ENCODE measurements at places on chromosomes 1 and 21.
A peak's percentile ranks its signal among the peaks of the same experiment; 100 is the strongest.

DNA sequence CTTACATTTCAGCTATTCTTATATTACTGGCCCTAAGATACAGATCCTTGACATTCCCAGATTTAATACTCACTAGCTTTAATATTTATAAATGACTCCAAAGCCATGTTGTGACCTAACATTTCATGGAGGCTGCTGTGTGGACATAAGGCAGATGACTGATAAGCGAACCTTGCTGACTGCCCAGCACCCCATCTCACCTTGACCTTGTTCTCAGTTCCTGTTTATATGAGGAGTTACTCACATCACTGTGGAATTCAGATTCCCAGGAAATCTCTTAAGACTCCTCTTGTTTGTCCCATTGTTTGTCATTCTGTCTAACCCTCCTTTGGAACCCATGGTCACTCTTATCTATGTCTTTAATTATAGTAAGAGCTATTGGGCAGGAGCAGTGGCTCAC, 21.9 kb downstream of the RAB3B start:
- peaks cover under 1% of the 10 kb centered on the region for H3K4me1 ChIP-seq
- H3K27ac ChIP-seq: no peak overlapping the region
- H3K27me3 ChIP-seq: no peaks in the 10 kb centered on the region
- no peak for DNase-seq
- no peak overlapping the region for H3K4me3 ChIP-seq

DNA sequence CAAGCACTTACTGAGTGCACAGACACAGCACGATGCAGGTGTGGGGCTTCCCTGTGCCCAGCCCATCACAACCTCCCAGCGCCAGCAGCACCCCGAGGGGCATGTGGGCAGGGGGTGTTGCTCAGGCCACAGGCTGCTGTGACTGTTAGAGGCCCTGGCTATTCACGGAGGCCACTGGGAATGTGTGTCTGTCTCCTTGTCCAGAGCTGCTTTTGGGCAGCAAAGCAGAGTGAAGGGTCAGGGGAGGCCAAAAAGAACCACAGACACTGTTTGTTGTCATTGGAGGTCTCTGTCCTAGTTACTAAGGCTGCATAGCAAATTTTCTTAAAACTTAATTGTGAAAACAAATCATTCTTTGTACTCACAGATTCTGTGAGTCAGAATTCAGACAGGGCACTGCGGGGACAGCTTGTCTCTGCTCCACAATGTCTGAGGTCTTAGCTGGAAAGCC, 49.6 kb downstream of the TNFRSF8 start:
- H3K27me3 ChIP-seq: no peaks in the 10 kb centered on the region
- no peaks in the 10 kb centered on the region for H3K4me1 ChIP-seq
- H3K36me3 ChIP-seq: peaks cover 12% of the 10 kb centered on the region
- H3K4me3 ChIP-seq: no peak overlapping the region
- no peak for DNase-seq

DNA sequence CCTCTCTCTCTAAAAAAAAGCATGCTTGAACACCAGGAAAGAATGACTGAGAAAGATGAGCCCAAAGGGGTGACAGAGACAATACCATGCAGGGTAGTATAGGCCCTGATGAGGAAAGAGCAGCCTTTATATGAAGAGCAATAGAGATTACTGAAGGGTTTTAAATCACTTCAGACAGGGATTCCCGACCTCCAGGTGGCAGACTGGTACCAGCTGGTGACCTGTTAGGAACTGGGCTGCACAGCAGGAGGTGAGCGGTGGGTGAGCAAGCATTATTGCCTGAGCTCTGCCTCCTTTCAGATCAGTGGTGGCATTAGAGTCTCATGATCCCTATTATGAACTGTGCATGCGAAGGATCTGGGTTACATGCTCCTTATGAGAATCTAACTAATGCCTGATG, 30.8 kb upstream of the GTF2B start:
- DNase-seq: no peak
- H3K4me1 ChIP-seq: no peaks in the 10 kb centered on the region
- H3K4me3 ChIP-seq: no peak overlapping the region
- H3K36me3 ChIP-seq: no peaks in the 10 kb centered on the region

DNA sequence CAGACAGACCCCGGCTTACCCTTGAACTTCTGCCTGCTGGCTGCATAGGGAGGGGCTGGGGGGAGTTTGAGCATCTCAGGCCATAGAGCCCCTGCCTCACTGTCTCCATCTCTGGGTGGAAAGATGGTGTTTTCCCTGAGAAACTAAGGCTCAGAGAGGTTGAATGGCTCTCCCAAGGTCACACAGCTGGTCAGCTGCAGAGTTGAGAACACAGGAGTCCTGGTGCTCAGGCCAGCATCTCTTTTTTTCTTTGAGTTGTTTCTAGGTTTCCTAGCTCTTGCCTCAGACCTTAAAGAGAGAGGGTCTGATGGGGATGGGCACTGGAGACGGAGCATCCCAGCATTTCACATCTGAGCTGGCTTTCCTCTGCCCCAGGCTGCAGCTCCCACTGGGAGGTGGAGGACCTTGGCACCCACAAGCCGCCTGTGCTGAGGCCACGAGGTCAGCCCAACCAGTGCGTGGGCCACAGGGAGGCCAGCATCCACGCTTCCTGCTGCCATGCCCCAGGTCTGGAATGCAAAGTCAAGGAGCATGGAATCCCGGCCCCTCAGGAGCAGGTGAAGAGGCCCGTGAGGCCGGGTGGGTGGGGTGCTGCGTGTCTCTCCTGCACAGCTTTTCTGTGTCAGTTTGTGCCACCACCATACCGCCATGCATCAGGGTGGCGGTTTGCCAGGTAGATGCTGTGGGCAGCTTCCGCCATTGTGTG, 21.8 kb downstream of the PCSK9 start:
- H3K4me3 ChIP-seq: no peak overlapping the region
- H3K36me3 ChIP-seq: peaks cover 48% of the 10 kb centered on the region
- H3K27ac ChIP-seq: no peak overlapping the region

DNA sequence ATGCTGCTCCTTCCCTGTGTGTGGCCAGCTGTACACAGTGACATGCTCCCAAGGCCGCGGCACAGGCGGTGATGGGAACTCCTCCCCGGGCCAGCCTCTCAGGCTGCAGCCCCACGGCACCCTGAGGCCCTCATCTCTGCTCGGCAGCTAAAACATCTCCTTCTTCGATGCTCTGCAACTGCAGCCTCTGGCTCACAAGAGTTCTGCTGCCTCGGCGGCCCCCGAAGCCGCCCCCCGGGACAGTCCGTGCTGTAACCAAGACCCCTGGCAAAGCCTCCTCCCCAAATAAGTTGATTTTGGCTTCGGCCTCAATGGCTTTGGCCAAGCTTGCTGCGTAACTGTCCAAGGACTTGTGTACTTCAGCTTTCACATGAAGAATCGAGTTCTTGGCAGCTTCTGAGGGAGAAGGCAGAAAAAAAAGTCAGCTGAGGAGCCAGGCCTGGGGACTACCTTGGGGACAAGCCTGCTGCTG, 51.3 kb downstream of the GPR161 start:
- no peak overlapping the region for H3K27ac ChIP-seq
- no peaks in the 10 kb centered on the region for H3K27me3 ChIP-seq
- H3K36me3 ChIP-seq: no peaks in the 10 kb centered on the region

GRCh38 chr21:35963920-35964451, 96.3 kb downstream of the SETD4 start:
- H3K4me3 ChIP-seq: no peak overlapping the region
- no peaks in the 10 kb centered on the region for H3K36me3 ChIP-seq
- no peaks in the 10 kb centered on the region for H3K4me1 ChIP-seq
- no peak for DNase-seq
- no peak overlapping the region for H3K27ac ChIP-seq

GRCh38 chr1:245234217-245235081, 79.7 kb downstream of the KIF26B start:
- 0 out of 2 replicates have a peak, but pooled peaks cover 2% of the 10 kb centered on the region for H3K4me1 ChIP-seq
- H3K27ac ChIP-seq: no peak overlapping the region
- H3K27me3 ChIP-seq: no peaks in the 10 kb centered on the region
- peak; percentile 57 for DNase-seq
- no peak overlapping the region for H3K4me3 ChIP-seq

DNA sequence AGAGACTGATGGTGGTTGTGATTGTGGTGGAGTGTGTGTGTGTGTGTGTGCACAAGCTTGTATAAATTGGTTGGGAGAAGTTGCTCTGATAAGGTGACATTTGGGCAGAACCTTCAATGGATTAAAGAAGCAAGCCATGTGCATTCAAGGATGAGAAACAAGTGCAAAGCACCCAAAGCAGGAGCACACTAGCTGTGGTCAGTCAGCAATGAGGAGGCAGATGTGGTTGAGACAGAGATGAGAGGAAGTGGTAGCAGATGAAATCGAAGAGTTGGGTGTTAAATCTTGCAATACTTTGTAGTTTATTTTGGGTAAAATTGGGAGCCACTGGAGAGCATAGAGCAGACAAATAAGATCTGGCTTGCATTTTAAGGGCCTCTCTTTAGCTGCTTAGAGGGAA, 4.4 kb upstream of the PGBD5 start:
- H3K36me3 ChIP-seq: no peaks in the 10 kb centered on the region
- DNase-seq: no peak
- no peak overlapping the region for H3K4me3 ChIP-seq
- H3K27ac ChIP-seq: no peak overlapping the region

GRCh38 chr1:30689901-30690645, 33.3 kb downstream of the MATN1 start:
- no peaks in the 10 kb centered on the region for H3K27me3 ChIP-seq
- no peaks in the 10 kb centered on the region for H3K36me3 ChIP-seq
- no peak overlapping the region for H3K4me3 ChIP-seq
- no peaks in the 10 kb centered on the region for H3K4me1 ChIP-seq
- no peak for DNase-seq
- H3K27ac ChIP-seq: no peak overlapping the region

DNA sequence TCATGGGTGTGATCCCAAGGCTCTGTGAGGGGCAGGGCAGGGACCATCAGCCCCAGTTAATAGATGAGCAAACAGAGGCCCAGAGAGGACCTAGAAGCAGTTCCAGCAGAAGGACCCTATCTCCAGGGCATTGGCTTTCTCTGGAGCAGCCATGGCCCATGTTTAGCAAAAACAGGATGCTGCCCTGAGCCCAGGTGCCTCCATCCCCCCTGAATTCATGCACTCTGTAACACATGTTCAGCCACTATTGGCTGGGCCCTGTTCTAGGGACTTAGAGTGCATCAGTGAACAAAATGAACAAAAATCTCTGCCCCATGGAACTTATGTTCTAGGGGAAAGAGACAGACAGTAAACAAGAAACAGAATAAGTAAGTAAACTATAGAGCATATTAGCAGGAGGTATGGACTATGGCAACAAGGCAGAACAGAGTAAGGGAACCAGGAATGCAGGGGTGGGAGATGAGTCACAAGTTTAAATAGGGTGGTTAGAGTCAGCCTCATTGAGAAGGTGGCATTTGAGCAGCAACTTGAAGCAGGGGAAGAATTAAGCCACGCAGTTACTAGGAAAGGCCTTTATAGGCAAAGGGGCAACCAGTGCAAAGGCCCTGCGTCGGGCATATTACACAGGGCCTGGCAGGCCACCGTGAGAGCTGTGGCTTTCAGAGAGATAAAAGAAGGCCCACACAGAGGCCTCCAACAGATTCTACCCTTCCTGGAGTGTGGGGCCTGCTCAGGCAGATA, 185.9 kb upstream of the EDN2 start:
- no peaks in the 10 kb centered on the region for H3K4me1 ChIP-seq
- no peak overlapping the region for H3K27ac ChIP-seq
- no peak for DNase-seq

DNA sequence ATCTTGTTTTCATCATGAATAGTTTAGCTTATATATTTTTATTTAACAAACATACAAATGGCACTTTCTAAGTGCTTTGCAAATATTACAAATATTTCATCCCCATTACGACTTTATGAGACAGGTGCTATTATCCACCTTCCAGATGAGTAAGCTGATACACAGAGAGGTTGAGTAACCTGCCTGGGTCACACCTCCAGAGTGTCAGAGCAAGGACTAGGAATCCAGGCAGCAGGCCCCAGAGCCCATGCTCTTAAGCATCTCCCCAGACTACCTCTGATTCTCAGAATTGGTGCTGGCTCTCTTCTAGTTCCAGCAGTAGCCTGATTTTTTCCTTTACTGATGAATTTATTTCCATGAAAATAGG, 40.0 kb downstream of the EPHB2 start:
- no peak for DNase-seq
- no peaks in the 10 kb centered on the region for H3K4me1 ChIP-seq
- H3K27me3 ChIP-seq: no peaks in the 10 kb centered on the region
- H3K27ac ChIP-seq: no peak overlapping the region
- no peak overlapping the region for H3K4me3 ChIP-seq
- no peaks in the 10 kb centered on the region for H3K36me3 ChIP-seq

DNA sequence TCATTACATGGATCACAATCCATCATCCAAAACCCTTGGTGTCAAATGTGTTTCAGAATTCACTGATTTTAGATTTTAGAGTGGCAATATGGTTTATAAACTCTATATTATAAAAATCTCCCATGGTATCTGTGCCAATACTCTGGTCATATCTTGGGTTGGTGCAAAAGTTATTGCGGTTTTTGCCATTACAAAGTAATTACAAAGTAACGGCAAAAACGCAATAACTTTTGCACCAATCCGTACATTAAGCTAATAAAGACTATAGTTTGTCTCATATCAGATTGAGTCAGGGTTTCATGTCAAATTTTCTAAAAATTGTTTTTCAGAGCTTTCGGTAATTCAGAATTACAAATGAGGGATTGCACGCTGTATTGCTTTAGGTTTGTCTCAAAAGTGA, 23.4 kb upstream of the NTMT2 start:
- H3K27ac ChIP-seq: no peak overlapping the region
- H3K4me3 ChIP-seq: no peak overlapping the region
- no peaks in the 10 kb centered on the region for H3K4me1 ChIP-seq
- no peaks in the 10 kb centered on the region for H3K27me3 ChIP-seq
- DNase-seq: no peak

- H3K27ac ChIP-seq: no peak overlapping the region
- H3K36me3 ChIP-seq: no peaks in the 10 kb centered on the region
- DNase-seq: no peak
- H3K4me1 ChIP-seq: no peaks in the 10 kb centered on the region
Measured at GRCh38 chr1:4284976-4285375, 369.4 kb upstream of the AJAP1 start.

DNA sequence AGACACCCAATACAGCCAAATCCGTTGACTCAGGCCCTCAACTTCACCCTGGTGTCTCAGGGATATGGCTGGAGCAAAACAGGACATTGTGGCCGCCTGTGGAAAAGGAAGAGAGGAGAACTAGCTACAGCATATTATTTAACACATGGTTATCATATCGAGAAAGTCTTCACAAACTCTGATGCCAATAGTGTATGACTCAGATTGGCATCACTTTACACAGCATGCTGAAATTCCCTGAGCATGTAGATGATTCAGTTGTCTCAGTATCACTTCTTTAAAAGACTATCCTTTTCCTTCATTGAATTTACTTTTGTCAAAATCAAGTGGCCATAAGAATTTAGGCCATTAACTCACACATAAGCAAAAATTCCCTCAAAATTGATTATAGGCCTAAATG, 20.1 kb downstream of the HSD3B2 start:
- no peaks in the 10 kb centered on the region for H3K27me3 ChIP-seq
- no peak for DNase-seq
- H3K36me3 ChIP-seq: no peaks in the 10 kb centered on the region
- H3K4me1 ChIP-seq: no peaks in the 10 kb centered on the region
- H3K27ac ChIP-seq: no peak overlapping the region

GRCh38 chr1:96967311-96967710, 245.7 kb downstream of the PTBP2 start:
- H3K4me1 ChIP-seq: no peaks in the 10 kb centered on the region
- H3K4me3 ChIP-seq: no peak overlapping the region
- no peak overlapping the region for H3K27ac ChIP-seq
- DNase-seq: no peak
- 0 out of 2 replicates have a peak, but pooled peaks cover 2% of the 10 kb centered on the region for H3K36me3 ChIP-seq

Measured in iPS DF 6.9 (cell line).